Endodermal cell (in vitro differentiated cells): ENCODE measurements at places on chromosomes 5 and 9. TPM values are rescaled to one million over a fixed set of nuclear protein-coding genes. Genes with fewer than 3 reads are reported as not detected.

GRCh38 chr9:114973216-114973615 lies 42.8 kb upstream of the TNFSF8 start:
- no peaks in the 10 kb centered on the region for H3K36me3 ChIP-seq
- H3K27ac ChIP-seq: no peak overlapping the region
- no peak for DNase-seq
- no peaks in the 10 kb centered on the region for H3K27me3 ChIP-seq

DNA sequence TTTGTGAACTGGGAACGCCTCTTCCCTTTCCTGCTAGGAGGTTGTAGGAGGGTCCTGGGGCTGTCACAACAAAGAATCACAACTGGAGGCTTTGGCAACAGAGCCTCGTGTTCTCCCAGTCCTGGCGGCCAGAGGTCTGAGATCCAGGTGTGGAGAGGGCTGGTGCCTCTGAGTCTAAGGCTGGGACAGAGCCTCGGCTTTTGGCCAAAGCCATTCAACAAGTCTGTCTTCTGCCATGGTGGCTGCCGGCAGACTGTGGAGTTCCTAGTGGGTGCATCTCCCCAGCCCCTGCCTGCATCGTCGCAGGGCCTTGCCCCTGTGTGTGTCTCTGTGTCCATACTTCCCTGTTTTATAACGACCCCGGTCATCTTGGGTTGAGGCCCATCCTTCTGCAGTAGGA lies 9.5 kb upstream of the IRX4 start:
- H3K27ac ChIP-seq: no peak overlapping the region
- no peaks in the 10 kb centered on the region for H3K36me3 ChIP-seq
- H3K4me1 ChIP-seq: no peaks in the 10 kb centered on the region
- peaks cover 66% of the 10 kb centered on the region for H3K27me3 ChIP-seq

GRCh38 chr9:80552931-80553330 lies 981.2 kb downstream of the TLE4 start:
- no peaks in the 10 kb centered on the region for H3K27me3 ChIP-seq
- no peaks in the 10 kb centered on the region for H3K4me1 ChIP-seq
- no peak overlapping the region for H3K4me3 ChIP-seq
- H3K36me3 ChIP-seq: no peaks in the 10 kb centered on the region

Gene MED7
- total RNA-seq: 14.1 and 14.8 TPM in 2 replicates

GRCh38 chr5:96794757-96795156 lies 13.0 kb downstream of the ERAP1 start:
- H3K36me3 ChIP-seq: peaks cover 24% of the 10 kb centered on the region
- H3K27ac ChIP-seq: no peak overlapping the region
- H3K4me3 ChIP-seq: no peak overlapping the region
- H3K27me3 ChIP-seq: no peaks in the 10 kb centered on the region
- DNase-seq: no peak
- H3K4me1 ChIP-seq: peaks cover 10% of the 10 kb centered on the region

- no peaks in the 10 kb centered on the region for H3K27me3 ChIP-seq
- no peak overlapping the region for H3K27ac ChIP-seq
- H3K4me1 ChIP-seq: no peaks in the 10 kb centered on the region
Measured at GRCh38 chr5:65760504-65761275, 38.7 kb downstream of the NLN start.

- H3K36me3 ChIP-seq: no peaks in the 10 kb centered on the region
- peak; percentile 88 for DNase-seq
- peak within 1 kb of the TSS; percentile 92 for H3K27ac ChIP-seq
- H3K4me1 ChIP-seq: no peaks in the 10 kb centered on the region
- no peaks in the 10 kb centered on the region for H3K27me3 ChIP-seq
- peak within 1 kb of the TSS; percentile 89 for H3K4me3 ChIP-seq
Measured at GRCh38 chr9:13279284-13280141, at the start of gene MPDZ. TSS of gene MPDZ (minus strand) at chr9:13279692. CDS start at chr9:13250315, 29,377 bp downstream.

GRCh38 chr9:35756275-35757225 lies 2.5 kb upstream of the MSMP start:
- H3K27ac ChIP-seq: peak overlapping the region; percentile 75
- H3K4me3 ChIP-seq: peak overlapping the region; percentile 85
- no peaks in the 10 kb centered on the region for H3K27me3 ChIP-seq
- no peaks in the 10 kb centered on the region for H3K4me1 ChIP-seq

Gene F12
- 0.88 and 0.95 TPM in 2 replicates for total RNA-seq

DNA sequence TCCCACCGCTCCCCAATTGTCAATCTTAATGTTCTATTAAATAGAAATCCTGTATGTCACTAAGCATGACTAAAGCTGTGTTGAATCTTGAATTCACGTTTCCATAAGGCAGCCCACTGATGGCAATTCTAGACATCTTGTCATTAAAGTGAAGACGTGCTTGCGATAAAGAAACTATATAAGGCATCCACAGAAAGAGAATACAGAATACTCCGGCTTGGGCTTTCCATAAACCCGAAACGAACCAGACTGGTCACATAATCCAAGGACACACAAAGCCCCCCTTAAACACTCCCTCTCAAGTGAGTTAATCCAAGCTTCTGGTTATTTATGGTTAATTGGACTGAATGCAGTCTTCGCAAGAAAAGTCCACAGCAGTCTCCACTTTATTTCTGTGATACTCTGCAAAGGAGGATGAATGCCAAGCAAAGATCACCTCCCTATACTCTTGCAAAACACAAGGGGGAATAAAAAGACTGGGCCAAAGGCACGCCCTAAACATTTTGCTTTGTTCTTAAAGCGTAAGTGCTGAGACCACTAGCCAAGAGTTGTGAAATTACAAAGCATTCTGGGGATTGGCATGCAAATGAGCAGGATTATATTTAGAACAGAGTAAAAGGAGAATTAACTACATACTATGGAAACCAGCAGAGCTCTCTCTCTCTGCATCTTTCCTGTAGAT lies 54.7 kb downstream of the DPYSL3 start:
- H3K27me3 ChIP-seq: peaks cover 15% of the 10 kb centered on the region
- H3K4me3 ChIP-seq: peak overlapping the region; percentile 90

Gene IFNA21
- not detected in 3 replicates for total RNA-seq

GRCh38 chr5:89034588-89034987 lies 151.6 kb upstream of the MEF2C start:
- no peak for DNase-seq
- H3K4me3 ChIP-seq: no peak overlapping the region
- no peaks in the 10 kb centered on the region for H3K27me3 ChIP-seq
- no peak overlapping the region for H3K27ac ChIP-seq
- H3K36me3 ChIP-seq: no peaks in the 10 kb centered on the region

Gene PCDHB9
- total RNA-seq: 2.6 to 5.2 TPM (median 3.2 TPM) in 3 replicates

Gene FGF10
- total RNA-seq: 0.44 to 3.6 TPM (median 0.55 TPM) in 3 replicates
